ENCODE measurements at places on chromosomes 3 and 15.

GRCh38 chr15:33016405-33017024 lies 178.0 kb downstream of the FMN1 start:
- DNase-seq = no peak

DNA sequence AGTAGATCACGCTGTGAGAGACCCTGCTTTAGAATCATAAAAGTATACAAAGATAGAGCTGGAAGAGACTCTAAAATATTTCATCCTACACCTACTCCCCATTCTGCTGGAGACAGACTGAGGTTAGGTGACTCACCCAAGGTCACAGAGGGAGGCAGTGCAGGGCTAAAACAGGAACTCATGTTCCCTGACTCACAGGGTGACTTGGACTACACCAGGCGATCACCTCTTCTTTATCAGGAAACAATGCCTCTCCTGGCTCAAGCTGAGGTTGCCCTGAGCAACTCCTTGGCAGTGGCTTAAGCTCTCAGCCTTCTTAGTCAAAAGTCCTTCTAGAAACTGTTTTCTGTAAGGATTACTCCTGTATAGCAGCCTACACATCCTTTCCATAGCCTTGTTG lies 26.4 kb upstream of the TNFAIP8L3 start:
- DNase-seq = no peak

DNA sequence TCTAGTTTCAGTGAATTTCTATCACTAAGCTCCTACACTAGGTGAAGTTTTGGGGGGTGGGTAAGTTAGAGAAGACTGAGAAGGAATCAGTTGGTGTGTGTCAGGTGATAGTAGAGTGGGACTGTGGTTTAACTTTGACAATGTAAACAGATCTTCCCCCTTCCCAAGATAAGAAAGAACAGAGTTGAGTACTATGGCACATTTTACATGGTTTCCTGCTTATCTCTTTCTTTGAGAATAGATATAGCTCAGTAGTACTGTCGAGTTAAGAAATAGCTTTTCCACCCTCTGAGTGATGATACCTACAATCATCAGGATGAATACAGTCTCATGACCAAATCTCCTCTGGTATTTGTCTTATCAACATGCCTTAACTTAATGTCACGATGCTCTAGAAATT lies 42.8 kb downstream of the GAP43 start:
- no peak for DNase-seq

GRCh38 chr15:44501768-44502366 lies 35.1 kb upstream of the EIF3J start:
- DNase-seq = no peak

- DNase-seq = no peak
Observed at GRCh38 chr15:84881520-84881830, 3.0 kb upstream of the SLC28A1 start.

- no peak for DNase-seq
Observed at GRCh38 chr3:115931581-115931980, 308.3 kb downstream of the GAP43 start.

DNA sequence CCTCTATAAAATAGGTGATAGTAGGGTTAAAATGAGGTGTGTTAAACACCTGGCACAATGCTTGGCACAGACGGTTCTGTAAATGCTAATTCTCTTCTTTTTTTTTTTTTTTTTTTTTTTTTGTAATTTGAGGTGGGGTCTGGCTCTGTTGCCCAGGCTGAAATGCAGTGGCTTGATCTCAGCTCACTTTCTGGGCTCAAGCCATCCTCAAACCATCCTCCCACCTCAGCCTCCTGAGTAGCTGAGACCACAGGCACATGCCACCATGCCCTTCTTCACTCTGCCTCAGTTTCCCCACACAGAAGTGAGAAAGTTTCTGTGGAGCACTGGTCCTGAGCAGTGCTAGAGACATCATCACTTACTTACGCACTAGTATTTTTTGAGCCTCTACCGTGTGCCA lies 57.4 kb downstream of the SLC6A6 start:
- no peak for DNase-seq

- DNase-seq = no peak
Observed at GRCh38 chr15:52232327-52232726, 41.1 kb upstream of the GNB5 start.

GRCh38 chr15:33069161-33069560 lies 125.4 kb downstream of the FMN1 start:
- no peak for DNase-seq

GRCh38 chr15:85749261-85750151 lies 45.2 kb downstream of the KLHL25 start:
- peak; percentile 45 for DNase-seq

- DNase-seq = no peak
Observed at GRCh38 chr3:5045961-5046360, 66.7 kb downstream of the BHLHE40 start.

GRCh38 chr3:38510631-38511030 lies 14.5 kb downstream of the EXOG start:
- no peak for DNase-seq

- no peak for DNase-seq
Observed at GRCh38 chr3:50015918-50016317, 72.8 kb upstream of the RBM5 start.

GRCh38 chr3:174483254-174483653 lies 375.9 kb upstream of the NAALADL2 start:
- DNase-seq = no peak

- no peak for DNase-seq
Observed at GRCh38 chr3:190595179-190595795, 81.4 kb downstream of the IL1RAP start.

- no peak for DNase-seq
Observed at GRCh38 chr3:11928381-11928780, 75.8 kb upstream of the SYN2 start.

DNA sequence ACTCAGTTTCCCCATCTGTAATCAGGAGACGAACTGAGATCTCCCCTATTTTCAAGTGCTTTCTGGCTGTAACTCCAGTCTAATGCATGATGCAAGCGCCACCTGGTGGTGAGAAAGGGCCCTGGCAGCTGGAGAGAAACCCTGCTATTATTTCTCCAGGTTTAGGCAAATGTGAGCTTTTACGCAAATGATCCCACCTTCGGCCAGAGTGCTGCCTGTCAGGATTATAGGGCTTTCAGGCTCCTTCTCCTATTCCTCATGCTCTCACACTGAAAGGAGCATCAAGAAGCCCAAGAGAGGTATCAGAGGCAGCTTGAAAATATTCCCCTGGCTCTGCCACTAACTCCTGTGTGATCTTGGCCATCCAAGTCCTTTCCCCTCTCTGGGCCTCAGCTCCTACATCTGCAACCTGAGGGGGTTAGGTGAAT lies 93.9 kb upstream of the RASGRF1 start:
- DNase-seq = peak; percentile 29

DNA sequence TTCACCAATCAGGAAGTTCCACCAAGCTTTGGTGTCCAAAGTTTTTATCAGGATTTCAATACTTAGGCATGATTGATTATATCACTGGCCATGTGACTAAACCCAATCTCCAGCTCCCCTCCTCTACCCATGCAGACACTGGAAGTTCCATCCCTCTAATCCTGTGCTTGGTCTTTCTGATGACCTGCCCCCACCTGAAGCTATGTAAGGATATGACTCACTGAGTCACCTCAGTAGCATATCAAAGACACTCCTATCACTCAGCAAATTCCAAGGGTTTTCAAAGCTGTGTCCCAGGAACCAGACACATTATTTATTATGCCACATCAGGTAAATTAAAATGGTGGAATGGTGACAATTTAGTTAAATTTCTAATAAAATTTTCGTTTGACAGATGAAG lies 158.9 kb downstream of the TAFA4 start:
- DNase-seq = no peak

DNA sequence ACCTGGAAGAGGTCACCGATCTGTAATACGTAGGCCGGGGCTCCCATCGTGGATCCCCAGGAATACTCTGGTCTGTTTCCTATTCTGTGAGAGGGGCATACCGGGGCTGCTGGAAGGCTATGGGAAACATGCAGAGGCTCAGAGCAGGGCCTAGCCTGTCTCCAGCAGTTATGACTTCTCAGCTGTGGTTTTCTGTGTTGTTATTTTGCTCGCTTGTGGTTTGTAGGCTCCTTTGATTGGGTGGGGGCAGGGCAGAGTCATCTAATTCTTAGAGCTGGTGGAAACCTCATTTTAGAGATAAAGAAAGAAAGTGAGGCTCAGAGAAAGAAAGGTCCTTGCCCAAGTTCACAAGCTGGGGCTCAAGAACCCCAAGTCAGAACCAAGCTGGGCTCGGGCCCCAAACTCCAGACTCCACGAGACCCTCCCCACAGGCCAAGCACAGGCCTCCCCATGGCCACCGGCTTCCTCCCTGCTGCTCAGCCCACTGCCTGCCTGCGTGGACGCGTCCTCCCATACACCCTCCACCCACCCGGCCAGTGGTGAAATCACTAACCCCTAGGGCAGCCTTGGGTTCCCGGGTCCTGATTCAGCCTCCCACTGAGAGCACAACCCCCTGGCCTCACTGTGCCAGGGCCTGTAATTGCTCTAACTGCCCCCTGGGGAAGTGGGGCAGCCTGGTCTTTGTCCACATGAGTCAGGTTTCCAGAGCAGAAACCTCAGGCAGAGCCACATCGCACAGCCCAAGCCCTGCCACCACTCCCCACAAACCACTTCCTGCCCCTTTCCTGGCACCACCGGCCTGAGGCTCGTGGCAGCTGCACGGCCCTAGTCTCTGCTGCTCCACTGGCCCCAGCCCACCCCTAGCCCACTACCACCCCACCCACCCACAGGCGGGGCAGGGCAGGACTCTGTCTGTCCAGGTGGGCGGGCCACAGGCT lies 270.8 kb downstream of the UACA start:
- no peak for DNase-seq

DNA sequence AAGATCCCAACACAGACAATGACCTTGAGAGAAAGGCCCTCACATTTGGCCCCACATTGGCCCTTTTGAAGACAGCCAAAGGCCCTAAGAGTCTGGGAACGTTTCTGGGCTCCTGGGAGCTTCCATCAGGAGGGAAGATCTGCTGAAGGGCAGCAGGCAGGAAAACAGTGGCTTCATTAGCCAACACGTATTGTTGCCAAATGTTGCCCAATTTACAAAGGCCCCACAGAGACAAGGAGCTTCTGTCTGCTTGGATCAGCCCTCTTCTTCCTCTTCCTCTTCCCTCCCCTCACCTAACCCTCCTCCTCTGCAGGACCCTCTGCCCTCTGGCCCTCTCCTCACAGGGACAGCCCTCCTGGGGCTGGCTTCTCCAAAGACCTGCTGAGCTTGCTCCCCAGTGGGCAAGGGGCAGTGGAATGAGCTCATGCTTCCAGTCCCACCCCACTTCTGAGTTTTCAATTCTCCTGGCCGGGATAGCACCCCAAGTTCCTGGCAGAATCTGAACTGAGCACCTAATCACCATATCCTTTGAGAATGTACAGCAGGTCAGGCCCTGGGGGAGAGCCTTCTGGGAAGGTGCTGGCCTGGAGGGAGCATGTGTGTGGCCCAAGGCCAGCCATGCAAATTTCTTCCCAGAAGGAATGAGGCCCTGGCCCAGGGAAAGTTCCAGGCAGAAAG lies 5.1 kb upstream of the LTF start:
- no peak for DNase-seq

- no peak for DNase-seq
Observed at GRCh38 chr15:51088585-51088984, 6.1 kb downstream of the TNFAIP8L3 start.

DNA sequence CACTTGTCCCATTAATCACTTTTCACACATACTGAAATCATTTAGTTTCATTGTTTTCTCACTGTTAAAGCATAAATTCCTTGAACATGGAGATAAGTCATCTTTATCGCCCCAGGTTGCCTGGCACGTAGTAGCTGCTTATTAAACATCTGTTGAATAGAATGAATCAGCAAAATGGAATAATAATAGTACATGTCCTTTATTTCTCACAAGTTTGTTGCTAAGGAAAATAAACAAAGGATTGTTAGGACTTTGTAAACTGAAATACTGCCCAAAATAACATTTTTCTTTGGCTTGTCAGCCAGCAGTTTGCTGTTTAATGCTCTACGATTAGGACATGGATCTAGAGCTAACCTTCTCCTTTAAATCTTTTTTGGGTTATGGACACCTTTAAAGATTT lies 17.9 kb downstream of the SLC35A5 start:
- DNase-seq = no peak

GRCh38 chr3:129122412-129123011 lies 908 bp upstream of the RAB43 start:
- DNase-seq = no peak

DNA sequence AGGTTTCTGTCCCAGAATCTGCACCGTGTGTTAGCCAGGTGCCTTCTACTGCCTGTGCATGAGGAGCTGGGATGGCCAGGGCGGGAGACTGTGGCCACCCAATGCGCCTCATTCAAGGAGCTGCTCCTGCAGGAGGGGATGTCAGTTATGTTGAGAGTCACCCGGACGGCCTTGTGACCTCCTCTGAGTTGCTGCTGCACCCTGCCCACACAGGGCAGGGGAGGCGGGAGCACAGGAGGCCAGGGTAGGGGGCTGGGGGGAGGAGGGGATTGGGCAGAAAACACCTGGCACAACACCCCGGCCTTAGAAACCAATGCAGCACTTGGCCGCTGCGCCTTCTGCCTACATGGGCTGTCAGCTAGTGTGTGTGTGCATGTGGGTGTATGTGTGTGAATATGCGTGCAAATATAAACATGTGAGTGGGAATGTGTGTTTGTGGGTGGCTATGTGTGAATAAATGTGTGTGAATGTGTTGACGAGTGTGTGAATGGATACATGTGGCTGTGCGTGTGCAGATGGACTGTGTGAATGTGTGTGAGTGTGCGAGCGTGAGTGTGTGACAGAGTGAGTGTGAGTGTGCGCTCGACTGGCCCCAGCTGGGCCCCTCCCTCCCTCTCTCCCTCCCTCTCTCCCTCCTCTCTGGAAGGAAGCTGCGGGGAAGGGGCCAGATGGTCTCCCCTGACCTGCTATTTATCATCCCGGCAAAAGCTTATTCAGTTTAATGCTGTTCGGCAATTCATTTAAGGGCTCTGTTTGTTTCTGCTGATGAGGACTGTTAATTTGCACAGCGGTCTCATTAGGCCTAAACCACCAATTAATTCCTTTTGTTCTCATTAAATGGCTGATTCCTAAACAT lies 106.9 kb downstream of the TLE3 start:
- DNase-seq = no peak

GRCh38 chr15:67803996-67804843 lies 21.1 kb upstream of the SKOR1 start:
- DNase-seq = no peak

DNA sequence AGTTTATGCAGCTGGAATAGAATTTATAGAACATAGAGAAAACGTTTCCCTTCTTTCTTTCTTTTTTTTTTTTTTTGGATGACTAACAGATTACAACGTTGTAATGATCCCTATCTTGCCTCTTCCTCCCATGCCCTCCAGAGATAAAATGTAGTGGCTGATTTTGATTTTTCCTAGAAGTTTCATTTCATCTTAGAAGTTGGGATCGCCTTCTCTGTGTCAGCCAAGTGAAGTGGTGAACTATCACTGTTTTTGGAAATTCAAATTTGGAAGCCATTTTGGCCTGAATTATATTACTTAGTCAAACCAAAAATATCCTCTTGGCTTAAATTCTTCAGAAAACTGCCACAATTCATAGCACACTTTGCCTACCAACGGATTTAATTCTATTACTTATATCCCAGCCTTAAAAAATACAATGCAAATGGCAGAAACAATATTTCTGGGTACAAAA lies 1025.5 kb upstream of the NR2F2 start:
- DNase-seq = no peak

- no peak for DNase-seq
Observed at GRCh38 chr3:159635047-159635641, 353.5 kb upstream of the IL12A start.
